ENCODE measurements at places on chromosomes 11 and 22.
A peak's percentile ranks its signal among the peaks of the same experiment; 100 is the strongest.

DNA sequence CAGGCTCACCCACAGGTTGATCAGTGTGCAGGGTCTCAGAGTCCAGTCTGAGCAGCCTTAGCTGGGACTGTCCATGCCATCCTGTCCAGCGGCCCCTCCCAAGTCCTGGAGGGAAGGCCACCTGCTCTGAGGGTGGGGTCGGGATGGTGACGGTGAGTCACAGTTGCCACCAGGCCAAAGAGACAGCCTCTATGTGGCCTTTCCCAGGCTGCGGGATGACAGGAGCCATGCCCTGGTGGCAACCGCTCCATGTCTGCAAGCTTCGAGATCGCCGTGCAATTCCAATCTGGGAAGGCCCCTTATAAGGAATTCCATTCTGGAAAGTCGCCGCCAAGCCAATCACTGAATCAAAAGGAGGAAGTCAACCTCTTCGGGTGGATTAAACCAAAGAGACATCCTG lies 47.5 kb downstream of the RTL6 start:
- no peak for DNase-seq

- DNase-seq, result peak; percentile 32
Measured at GRCh38 chr11:17978553-17979287, 34.1 kb downstream of the SERGEF start.

- DNase-seq, result no peak
Measured at GRCh38 chr11:130299978-130300377, 14.7 kb downstream of the ZBTB44 start.

GRCh38 chr11:121323046-121323607 lies 30.6 kb downstream of the SC5D start:
- DNase-seq, result no peak

- no peak for DNase-seq
Measured at GRCh38 chr11:131815590-131815989, 445.2 kb downstream of the NTM start.

DNA sequence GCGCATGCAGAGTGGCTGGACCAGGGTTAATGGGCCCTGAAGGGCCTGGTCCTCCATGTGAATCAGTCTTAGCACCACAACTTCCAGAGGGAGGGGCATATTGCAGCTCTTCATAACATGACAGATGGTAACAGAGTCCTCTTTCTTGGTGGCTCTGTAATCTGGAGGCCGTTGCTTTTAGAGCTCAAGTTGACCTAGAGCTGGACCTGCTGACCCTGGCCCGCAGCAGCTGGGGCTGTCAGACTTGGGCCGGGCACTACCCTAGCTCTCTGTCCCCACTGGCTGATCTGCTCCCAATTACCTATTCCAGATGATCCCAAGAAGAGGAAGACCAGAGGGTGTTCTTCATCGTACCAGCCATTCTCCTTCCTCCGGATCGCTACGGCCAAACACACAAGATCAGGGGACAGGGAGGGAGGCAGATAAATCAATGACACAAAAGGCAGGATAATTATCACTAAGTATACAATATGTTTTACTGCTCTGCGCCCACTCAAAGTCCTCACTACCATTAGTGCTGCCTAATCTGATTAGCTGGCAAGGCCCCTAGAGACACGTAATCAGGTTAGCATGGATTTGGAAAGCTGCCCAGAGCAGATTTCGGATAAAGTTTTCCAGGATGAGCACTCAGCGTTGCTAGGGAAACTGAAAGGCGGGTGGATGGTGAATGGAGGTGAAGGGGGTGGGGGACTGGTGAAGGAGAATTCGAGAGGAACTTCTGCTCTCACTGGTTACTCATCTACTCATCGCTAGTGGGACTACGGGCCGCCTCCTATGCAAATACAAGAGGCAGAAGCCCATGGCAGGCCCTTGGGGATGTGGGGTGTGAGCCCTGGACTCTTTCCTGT lies 64.5 kb upstream of the PHOX2A start:
- peak; percentile 91 for DNase-seq

DNA sequence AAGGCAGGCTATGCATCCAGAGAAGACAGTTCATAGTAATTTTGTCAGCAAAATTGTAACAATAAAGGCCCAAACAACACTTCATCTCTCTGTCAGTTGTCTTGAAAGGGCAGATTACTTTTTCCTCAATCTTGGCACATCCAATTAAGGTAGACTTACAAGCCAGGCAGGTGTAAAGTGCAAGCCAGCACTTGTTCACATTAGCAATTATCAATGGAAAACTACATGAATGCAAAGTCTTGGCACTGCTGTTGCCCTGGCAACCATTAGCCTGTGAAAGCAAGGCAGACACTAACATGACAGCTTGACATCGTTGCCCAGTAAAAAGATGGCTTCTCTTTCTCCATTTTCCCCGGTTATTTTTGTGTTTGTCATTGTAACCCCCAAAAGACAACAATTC lies 677.2 kb upstream of the TENM4 start:
- no peak for DNase-seq

DNA sequence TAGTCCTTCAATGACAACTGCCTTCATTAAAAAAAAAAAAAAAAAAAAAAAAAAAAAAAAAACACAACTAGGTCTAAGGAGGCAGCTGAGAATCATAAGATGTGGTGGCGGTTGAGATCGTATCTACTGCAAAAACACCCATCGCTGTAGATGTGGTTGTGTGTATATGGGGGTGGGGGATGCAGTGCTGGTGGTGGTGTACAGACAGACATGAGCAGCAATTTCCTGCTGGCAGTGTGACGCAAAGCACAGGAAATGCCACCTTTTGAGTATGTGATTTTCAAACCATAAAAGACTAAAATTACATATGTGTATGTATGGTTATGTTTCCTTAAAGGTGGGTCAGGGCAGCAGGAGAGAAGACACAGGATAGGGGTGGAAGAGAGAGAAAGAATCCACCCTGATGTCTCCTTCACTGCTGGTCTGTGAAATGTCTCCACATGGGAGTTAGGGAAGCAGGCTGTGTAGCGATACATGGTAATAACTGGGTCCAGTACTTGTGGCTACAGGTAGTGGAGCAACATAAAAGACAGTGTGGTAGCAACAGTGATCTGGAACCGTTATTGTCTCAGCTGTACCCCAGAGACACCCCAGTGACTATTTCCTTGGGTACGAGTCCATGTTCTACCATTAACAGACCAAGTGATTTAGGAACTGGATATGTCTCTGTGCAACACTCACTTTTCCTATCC lies 57.9 kb downstream of the SYTL2 start:
- DNase-seq, result no peak

- DNase-seq, result no peak
Measured at GRCh38 chr22:39469326-39469680, 12.5 kb downstream of the MGAT3 start.

DNA sequence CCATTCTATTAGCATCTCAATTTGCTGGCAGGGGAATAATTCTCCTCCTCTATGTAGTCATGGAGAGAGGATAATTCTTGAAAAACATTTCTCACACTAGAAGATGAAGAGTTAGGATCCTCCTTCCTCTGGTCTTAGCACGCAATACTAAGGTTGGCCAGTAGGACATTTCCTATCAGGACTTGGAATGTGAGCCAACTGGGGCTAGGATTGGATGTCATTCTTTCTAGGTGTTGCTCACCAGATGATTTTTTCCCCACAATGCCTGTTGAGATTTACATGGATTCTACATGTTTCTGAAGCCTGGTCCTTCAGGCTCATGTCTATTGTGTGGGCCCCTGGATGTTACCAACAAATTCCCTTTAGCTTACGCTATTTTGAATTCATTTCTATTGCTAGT lies 28.0 kb downstream of the SLN start:
- DNase-seq, result no peak
